GM12865 (cell line): ENCODE measurements at places on chromosomes 2 and 18.

DNA sequence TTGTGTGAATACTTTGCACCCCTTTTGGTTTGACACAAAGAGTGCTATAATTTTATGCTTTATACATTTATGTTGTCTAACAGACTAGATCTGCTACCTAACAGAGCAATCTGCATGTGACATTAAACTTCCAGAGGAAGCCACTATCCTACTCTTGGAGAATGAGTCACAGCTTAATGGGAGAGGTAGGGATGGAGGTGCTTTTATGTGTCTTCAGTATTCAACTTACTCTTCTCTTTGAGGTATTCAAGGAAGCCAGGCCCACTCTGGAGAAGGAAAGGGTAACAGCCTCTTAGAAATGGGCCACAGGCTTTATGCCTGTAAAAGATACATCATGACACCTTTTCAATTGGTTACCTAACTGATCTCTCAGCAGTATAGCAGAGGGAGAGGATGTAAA lies 85.8 kb upstream of the NEUROD1 start:
- DNase-seq: no peak

GRCh38 chr18:57446322-57446721 lies 11.1 kb downstream of the ONECUT2 start:
- DNase-seq: peak; percentile 48

DNA sequence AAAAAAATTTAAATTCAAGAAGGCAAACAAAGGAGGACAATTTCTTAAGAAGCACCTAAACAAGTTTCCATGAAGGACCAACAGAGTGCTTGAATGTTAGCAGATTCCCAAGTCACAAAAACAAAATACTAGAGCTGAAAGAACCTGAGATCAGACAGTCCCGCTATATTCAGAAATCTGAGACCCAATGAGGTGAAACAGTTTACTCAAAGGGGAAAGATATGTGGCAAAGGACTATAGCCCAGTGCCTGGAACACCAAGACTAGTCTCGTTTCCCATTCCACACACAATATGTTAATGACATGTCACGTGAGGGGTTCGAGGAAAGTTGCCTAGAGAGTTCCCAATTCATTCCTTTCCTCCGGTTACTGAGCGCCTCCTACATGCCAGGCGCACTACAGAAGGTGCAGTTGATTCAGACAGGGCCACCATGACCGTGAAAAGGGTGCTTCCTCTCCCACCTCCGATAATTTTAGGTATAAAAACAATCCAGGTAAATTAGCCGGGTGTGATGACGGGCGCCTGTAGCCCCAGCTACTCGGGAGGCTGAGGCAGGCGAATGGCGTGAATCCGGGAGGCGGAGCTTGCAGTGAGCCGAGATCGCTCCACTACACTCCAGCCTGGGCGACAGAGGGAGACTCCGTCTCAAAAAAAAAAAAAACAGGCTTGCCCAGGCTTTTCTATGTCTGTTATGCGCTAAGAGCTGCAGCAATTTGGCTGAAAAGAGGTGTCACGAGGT lies 617 bp downstream of the SRBD1 start:
- DNase-seq: peak; percentile 48

DNA sequence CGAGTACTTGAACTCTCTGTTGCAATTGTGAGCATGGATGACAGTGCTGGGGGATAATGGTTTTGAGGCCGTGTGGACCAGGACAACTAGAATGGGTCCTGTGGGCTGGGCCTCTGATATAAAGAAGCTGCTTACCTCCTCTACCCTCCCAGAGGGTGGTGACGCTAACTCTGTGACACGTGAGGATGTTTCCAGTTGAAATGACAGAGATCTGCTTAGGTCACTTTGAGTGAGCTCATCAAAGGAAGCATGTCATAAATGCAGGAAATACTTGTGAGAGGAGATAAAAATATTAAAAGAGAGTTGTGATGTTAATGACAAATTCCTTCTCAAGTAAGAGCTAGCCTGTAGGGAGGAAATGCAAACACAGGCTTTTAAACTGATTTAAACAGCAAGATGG lies 16.4 kb downstream of the RMC1 start:
- no peak for DNase-seq

DNA sequence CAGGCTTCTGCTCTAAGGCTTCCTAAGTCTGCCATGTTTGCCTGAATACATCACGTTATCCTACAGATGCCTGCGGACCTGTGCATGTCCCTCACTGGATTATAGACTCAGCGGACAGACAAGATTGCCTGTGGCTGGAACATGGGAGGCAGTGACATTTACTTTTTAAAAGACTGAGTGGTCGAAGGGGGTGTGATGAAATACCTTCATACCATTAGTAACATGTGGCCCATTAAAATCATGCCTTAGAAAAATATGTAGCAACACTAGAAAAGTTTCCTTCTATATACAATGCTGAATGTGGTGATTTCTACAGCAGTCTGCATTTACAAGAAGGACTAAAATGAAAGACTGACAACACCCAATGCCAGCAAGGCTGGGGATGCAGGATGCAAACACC lies 154.4 kb downstream of the ASB1 start:
- no peak for DNase-seq

DNA sequence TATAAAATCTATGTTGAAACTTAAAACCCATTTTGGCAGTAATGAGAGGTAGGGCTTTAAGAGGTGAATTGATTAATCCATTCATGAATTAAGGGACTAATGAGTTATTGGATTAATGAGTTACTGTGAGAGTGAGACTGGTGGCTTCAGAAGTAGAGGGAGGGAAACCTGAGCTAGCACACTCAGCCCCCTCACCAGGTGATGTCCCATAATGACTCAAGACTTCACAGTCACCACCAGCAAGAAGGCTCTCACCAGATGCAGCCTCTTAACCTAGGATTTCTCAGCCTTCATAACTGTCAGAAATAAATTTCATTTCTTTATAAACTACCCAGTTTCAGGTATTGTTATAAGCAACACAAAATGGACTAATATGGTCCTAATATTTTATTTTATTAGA lies 621.7 kb upstream of the ACVR2A start:
- DNase-seq: peak; percentile 57

DNA sequence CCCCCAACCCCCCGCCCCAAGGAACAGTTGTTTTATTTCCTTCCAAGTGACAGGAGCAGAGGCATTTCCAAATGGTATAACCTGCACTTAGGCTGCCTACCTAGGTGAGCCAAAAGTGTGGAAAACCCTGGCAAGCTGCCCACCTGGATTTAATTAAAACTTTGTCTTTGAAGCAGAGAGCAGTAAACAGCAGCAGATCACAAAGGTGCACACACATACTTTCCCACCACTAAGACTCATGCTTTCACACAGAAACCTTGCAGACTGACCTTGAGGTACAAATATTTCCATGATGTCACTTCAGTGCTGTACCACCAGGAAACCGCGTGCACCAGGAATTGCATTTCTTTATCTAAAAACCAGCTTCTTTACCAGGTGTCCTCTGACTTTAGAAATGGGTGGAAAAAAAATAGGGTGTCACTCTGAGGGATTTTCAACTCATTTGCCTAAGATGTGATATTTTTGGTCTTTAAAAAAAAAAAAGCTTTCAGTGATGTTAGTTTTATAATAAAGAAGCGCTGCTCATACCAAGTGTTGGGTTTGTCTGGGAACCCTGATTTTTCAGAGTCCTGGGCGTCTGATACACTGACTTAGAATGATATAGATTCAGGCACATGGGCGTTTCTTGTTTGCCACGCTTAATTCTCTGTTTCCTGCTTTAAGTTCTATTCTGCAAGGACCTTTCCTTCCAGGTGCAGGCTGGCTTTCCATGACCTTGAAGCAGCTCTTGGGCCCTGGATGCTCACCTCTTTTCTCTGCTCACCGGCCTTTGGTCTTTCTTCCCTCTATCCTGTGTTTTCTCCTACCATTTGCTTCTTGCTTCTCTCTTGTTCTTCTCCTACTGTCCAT lies 70.7 kb upstream of the BCL2L11 start:
- peak; percentile 77 for DNase-seq

GRCh38 chr18:13446610-13447461 lies 228.3 kb downstream of the LDLRAD4 start:
- DNase-seq: no peak

DNA sequence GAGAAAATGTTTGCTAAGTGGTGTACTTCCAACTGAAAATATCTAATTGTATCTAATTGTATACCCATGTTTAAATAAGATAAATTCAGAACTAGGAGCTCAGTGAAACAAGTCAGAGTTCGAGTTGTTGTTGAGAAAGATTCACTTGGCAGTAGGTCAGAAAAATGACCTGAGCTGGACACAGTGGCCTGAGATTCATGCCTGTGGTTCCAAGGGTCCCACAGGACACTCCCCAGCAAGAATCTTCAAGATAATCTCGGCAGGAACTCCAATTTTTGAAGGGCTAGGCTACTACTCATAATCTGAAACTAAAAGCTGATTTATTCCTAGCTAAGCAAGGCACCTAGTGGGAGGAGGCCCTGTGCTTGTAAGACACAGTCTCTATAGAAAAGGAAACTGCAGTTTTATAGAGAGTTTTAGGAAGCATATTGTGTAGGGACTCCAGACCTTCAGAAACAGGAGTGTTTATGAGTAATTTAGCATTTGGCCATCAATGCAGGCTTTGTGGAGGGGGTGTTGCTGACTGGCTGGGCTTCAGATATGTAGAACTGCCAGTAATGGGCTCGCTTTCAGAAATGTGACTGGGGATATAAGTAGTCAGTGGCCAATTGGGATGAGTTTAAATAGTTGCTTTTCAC lies 43.2 kb downstream of the SP140 start:
- peak; percentile 62 for DNase-seq

DNA sequence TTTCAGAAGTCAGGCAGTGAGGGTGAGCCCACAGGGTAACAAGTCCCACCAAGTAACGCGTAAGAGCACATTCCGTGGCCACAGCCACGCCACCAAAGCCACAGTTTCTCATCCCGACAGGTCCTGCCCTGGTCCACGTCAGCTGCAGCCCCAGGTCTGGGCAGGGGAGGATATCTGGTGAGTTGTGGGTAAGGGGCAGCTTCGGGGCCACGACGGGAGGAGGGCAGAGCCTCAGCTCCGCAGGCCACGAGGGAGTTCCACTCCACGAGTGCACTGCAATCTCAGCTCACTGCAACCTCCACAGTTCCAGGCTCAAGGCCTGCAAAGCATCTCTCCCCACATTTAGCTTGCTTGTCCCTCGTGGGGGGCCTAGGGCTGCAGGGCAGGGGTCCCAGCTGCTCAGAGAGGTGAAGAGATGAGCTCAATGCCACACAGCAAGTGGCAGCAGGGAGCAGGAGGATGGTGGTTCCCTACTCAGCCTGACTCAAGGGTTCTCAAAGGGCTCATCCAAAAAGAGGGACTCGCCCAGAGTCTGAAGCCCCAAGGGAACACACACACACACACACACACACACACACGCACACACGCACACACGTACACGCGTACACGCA lies 12.5 kb downstream of the SNORC start:
- DNase-seq: no peak

- DNase-seq: no peak
Measured at GRCh38 chr2:22491442-22491841, 893.5 kb upstream of the KLHL29 start.

DNA sequence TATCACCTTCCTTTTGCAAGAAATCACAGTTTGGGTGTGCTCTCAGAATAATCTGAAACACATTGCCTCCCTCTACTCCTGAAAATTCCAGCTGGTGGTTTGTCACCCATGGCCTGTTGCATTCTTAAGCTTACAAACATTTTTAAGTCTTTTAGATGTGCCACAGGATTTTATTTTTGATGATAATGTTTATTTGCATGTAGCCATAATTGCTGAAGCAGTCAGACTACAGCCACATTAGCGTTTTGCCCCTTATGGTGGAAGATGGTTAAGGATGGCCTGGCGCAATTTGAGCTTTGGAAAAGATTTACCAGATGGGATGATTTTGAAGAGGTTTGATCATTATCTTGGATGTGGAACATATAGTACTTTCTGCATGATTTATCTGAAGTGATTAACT lies 439.5 kb downstream of the MEIS1 start:
- no peak for DNase-seq
